ENCODE measurements at places on chromosomes 1 and 21.

GRCh38 chr1:87956072-87956471 lies 627.4 kb downstream of the LMO4 start:
- DNase-seq, result no peak

DNA sequence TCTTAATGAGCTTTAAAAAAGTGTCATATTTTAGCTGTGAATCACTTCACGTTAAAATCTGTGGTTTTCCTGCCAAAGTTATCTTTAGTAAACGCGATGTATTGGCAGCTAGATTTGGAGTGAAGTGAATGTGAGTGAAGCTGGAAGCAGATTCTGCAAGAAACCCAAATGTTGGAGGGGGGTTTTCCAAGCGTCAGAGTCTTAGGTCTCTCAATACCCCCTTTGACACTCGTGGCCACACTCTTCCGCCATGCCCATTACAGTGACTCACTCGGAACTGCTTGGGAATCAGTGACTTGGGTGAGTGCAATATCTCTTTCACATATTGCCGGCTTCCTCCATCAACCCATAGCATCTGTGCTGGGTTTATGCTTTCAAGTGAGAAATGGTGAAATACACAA lies 17.5 kb downstream of the B3GALT5 start:
- no peak for DNase-seq

GRCh38 chr1:27689423-27690173 lies 17.6 kb upstream of the IFI6 start:
- no peak for DNase-seq

DNA sequence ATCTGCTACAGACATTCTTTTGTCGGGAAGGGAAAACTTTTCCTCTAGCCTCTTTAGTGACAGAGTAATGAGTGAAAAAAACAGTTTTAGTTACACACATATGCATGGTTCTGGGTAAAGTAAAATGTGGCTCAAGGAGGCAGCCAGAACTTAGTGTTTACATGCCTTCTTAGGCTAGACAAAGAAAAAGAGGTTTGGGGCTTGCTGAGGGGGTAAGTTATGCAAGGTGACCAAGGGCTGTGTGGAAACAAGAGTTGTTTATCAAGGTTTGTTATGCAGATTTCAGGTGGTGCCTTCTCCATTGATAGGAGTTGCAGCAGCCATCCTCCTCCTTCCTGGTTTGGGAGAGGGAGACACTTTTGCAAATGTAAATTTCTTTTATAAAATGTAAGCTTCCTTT lies 66.5 kb upstream of the RAB3GAP2 start:
- no peak for DNase-seq

GRCh38 chr1:169694304-169695075 lies 16.9 kb downstream of the SELL start:
- DNase-seq, result no peak

- DNase-seq, result no peak
Measured at GRCh38 chr21:14632359-14632758, 86.2 kb upstream of the SAMSN1 start.

- no peak for DNase-seq
Measured at GRCh38 chr1:37945743-37946702, 830 bp downstream of the INPP5B start.

DNA sequence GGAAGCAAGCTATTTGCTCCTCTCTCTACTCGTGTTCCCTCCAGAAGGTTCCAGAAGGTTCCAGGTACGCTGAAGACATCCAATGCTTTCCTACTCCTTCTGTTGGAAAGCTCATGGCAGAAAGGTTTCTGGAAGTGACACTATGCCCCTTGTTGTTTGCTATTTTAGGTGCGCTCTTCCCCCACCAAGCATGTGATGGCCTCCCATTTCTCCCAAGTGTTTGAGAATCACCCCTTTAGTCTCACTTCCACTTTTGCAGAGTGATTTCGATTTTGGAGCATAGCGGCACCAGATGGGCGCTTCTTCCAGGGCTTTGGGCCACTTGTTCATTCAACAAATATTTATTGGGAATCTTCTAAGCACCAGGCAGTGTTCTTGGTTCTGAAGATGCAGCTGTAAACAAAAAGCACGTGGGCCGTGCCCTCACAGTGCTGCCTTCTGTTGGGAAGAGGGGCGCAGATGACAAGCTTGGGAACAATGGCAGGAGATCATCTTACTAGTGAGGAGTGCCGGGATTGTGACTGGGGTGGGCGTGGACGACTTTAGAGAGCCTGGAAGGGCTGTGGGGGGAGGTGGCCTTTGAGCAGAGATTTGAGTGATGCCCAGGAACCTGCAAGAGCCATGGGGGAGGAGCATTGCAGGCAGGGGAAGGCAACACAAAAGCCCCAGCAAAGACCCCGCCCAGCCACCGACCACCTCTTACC lies 43.0 kb upstream of the TARDBP start:
- DNase-seq, result no peak

GRCh38 chr1:64117492-64117891 lies 85.9 kb upstream of the UBE2U start:
- DNase-seq, result no peak

- no peak for DNase-seq
Measured at GRCh38 chr21:42580793-42581321, 67.2 kb downstream of the SLC37A1 start.
